ENCODE measurements at places on chromosomes 2 and 18.

DNA sequence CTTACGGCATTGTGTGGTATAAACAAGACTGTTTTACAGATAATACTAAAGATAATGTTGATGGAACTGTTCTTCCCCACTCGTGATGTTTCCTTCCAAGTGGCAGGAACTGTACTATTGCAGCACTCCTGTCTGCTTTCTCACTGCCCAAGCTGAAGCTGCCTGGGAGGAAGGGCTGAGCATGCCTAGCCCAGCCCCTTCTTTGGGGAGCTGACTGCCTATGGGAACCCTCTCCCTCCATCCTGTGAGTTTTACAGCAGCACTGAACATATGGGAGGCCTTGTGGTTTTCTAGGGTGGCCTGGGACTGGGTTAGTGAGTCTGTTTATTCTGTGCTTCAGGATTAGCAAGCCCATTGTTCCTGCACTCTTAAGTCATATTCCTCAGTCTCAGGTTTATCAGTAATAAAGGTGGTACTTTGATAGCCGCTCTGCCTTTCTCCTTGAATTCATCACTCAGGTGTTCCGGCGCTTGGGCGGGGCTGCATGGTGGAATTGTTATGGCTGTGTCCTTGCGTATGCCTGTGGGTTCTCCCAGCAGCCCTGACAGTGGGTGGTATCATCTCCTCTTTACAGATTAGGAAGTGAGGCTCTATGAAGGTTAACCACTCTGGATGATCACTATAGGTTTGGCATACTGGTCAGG, 379.7 kb downstream of the PTPRM start:
- peak; percentile 85 for DNase-seq

GRCh38 chr18:51724790-51725721, 527.6 kb upstream of the MEX3C start:
- DNase-seq: peak; percentile 55

- DNase-seq: no peak
Measured at GRCh38 chr18:49544362-49544761, 17.5 kb upstream of the LIPG start.

DNA sequence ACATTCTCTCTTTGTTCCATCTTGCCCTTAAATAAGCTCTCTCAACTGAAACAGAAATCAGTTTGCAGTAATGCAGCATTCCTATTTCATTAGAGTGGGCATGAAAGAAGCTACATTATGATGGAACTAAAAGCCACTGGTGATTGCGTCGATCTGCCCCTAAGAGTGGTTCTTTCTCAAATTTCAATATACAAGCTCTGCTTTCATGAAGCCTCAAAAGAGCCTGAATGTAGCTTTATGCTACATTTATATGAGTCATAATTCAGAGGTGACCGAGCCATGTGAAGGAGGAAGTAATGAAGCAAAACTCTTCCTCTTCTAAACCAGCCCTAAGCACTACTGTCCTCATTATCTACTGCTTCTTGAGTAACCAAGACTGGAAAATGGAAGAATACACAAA, 64.8 kb upstream of the CYTIP start:
- no peak for DNase-seq

DNA sequence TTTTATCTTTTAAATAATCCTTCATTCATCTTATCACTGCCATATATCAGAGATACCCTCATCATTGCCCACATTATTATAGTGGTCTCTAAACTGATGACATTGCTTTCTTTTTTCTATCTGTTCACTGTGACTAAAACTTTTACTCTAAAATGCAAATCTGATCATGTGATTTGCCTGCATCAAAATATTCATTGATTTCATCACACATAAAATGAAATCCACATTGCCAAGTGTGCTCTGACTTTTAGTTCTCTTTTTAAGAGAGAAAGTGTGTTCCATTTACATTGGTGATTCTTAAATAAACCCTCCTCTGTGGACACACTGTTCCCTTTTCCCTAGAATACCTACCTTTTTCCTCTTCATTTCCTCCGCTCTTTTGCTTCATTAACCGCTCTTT, 7.5 kb downstream of the REL start:
- no peak for DNase-seq

GRCh38 chr2:11798701-11799435, 52.4 kb downstream of the LPIN1 start:
- no peak for DNase-seq

DNA sequence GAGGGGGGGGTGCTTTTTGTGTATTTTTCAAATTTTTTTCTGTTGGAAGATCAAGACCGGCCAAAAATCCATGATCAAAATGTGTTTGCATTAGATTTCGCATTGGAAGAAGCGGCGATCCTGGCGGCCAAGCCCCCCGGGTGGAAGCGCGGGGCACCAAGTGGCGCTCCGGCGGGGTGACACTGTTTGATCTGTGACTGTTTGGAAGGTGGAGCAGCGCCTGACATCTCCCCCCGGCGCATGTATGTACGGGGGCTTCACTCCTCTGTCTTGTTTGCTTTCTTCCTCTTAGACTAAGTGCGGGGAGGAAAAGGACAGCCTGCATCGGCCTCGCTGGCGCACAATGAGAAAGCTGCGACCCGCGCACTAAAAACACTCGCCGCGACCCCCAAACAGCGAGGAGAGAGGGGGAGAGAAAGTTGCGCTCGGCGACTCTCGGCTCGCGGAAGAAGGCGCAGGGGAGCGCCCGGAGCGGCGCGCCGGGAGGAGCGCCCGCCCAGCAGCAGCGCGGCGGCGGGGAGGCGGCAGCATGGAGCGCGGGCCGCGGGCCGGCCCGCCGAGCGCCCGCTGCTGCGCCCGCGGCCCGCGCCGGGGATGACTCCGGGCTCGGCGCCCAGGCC, 515 bp downstream of the TSHZ1 start:
- no peak for DNase-seq

- no peak for DNase-seq
Measured at GRCh38 chr2:233691443-233692433, 952 bp upstream of the UGT1A6 start.

GRCh38 chr18:7617738-7618422, 50.8 kb downstream of the PTPRM start:
- peak; percentile 100 for DNase-seq

- DNase-seq: no peak
Measured at GRCh38 chr2:203347375-203347774, 19.2 kb downstream of the ABI2 start.

- peak; percentile 68 for DNase-seq
Measured at GRCh38 chr2:27715318-27716210, 51.9 kb downstream of the SLC4A1AP start.

DNA sequence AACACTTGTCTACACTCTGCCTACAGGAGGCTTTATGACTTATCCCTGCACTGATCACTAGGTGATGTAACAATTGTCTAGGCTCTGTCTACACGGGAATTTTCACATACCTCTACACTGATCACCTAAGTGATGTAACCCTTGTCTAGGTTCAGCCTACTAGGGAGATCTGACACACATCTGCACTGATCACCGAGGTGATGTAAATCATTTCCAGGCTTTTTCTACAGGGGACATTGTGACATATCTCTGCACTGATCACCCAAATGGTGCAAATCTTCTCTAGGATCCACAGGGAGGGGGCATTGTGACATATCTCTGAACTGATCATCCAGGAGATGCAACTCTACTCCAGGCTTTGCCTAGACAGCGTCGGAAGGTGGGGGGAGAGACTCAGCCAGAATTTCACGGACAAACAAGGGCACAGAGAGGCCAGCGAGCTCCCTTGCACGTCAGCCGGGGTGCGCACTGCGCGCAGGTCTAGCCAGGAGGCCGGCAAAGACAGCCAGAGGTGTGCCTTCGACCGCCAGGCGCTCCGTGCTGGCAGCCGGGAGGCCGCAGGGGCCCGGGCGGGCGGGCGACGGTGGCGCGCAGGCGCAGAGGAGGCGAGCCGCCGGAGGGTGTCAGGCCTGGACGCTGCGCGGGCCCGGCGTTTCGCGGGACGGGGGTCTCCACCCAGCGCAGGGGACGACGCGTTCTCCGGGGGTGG, 46.9 kb upstream of the USP14 start:
- peak; percentile 60 for DNase-seq

DNA sequence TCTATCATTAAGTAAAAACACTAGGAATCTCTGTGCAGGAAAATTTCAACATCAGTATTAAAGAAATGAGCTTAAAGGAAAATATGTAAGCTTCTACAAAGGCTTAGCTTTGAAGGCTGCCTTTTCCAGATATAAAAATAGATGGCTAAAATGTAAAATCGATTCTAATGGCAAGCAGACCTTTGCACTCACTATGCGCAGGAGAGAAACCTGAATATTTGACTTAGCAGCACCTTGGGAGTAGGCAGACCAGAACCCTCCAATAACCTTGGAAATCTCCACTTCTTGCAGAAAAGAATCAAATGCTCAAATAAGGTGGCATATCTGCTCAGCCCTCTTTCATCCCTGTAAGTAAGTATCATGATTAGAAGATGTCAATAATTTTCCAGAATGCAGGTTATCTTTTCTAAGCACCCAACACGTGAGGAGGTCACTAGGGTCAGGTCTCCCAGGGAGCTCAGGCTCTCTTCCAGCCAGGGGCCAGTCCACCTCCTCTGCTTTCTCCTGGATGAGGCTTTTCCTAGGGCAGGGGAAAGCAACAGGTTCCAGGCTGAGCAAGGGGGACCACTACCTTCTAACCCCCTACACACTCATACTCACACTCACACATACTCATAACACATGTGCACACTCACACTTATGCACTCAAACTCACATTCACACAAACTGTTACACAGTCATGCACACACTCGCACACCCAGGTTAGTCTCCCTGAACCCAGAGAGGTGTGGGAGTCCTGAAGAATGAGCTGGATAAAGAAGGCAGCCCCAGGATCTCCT, 3.8 kb downstream of the PIEZO2 start:
- DNase-seq: no peak

DNA sequence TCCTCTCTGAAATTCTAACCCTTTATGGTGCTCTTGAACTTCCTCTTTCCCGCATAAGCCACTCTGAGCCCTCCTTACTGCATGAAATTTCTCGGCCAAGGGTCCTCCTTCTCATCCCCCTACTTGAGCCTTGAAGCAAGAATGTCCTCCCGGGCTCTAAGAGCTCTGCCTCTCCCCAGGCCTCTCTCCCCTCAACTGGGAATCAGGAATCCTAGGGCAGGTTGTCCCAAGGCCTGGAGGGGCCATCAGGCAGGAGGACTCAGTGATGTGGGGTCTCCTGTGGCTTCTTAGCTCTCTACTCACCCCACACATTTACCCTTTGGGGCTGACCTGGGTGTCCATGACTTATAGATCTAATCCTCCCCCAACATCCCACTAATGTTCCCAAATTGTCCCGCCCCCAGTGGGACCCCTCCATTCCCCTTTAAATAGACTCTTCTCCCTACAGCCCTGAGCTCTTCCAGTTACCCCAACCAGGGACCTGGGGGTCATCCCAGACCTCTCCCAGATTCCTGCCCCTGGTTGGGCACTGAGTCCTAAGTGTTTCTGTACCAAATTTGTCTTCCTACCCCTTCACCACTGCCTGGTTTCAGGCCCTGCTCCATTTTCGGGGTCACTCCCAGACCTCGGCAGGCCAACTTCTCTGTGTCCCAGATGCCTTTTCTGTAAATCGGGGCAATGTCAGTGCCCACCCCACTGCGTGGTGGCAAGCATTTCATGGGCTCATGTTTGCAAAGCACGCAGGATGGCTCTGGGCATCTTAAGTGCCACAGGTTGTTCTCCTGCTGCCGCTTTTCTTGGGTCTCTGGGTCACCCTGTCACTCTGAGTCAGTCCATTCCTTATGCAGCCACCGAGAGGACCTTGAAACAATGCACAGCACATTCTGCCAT, 171.2 kb downstream of the ASB1 start:
- DNase-seq: no peak

- no peak for DNase-seq
Measured at GRCh38 chr18:32251466-32251865, 61.6 kb downstream of the MEP1B start.

DNA sequence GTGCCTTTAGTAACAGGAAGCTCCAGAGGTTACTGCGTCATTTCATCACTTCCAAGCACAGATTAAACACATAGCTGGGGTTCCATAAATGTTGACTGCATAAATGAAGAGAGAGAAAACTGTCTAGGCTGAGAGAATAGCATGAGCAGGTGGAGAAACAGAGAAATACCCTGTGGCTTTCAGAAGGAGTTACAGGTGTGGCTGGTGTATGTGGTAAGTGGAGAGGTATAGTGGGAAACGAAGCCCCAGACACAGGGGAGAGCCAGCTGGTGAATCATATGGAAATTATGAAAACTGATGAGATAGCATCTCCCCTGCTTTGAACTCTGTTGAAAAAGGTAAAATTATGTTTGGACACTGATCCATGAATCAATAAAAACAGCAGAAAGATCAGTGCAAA, 807.4 kb upstream of the POU3F3 start:
- DNase-seq: no peak

- DNase-seq: no peak
Measured at GRCh38 chr2:241040081-241040803, 41.8 kb downstream of the SNED1 start.

GRCh38 chr2:152336854-152337510, 2.0 kb downstream of the FMNL2 start:
- peak; percentile 81 for DNase-seq

DNA sequence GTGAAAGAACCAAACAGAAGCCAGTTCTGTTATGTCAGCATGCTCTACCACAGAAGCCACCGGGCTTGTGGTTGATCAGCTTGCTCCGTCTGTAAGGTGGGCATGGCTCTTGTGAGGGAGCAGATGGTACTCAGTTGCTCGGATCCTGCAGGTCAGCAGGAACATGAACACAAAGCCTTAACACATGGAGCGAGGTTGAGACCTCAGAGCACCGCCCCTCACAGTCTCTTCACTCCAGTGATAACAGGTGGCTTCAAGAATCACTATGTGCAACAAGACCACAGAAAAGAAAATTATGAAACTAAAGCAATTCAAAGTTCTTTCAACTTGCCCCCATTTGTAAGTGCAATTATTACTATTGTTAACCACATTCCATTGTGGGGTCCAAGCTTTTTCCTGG, 72.1 kb downstream of the OSBPL6 start:
- DNase-seq: no peak

- DNase-seq: no peak
Measured at GRCh38 chr2:135657806-135658582, 83.7 kb upstream of the UBXN4 start.

DNA sequence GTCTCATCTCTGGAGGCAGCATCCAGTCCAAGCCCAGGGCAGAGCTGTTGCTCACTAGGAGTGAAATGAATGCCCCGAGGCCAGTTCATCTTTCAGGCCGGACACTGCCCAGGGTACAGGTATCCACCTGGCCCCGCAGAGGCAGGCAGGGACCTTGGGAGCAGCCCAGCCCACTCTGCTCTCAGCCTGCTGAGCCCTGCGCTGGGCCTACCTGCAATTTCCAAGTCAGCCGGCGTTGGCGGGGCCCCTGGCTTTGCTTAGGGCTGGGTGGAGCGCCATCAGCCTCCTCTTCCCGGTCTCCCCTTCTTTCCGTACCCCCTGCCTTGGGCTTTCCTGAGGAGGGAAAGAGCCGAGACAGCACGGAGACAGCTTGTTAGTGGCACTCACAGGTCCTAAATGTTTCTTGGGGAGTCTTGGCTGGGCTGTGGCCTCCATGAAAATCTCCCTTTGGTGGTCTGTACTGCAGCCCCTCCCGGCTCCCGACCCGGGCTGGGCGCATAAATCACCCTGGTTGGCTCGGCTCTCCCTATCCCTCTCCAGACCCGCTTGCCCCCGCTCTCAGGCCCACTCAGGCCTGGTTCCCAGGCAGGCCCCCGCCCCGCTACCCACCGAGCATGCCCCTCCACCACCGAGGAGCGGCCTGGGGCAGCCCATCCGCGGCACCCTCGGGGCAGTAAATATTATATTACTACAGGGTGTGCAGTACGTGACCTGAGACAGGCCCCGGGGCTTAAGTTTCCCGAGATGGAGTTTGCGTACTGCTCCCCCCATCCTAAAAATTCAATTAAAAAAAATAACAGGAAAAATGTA, 106.7 kb downstream of the DYSF start:
- DNase-seq: no peak

All from fibroblast of skin of scalp (primary cell).